ENCODE measurements at places on chromosomes 7 and 10.

DNA sequence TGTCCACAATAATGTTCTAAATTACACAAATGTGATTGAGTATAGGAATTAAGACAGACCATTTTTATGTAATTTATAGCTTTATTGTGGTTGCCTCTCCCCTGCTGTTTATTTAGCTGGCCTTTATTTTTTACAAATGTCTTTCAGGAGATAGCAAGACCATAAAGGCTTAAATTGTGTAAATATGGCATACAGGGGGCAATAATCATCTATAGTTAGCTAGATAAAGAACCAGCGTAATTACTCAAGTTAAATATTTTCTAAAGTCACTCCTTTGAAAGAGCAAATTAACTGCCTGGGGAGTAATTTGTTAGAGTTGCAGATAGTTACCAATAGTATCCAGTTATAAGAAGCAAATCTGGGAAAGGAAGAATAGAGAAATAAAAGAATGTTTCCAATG is at the start of gene MALRD1:
MALRD1 (plus strand) TSS at position 313 of the 400 bp plus-strand sequence. CDS start 138 bp downstream, outside the sequence.
- DNase-seq: no peak

DNA sequence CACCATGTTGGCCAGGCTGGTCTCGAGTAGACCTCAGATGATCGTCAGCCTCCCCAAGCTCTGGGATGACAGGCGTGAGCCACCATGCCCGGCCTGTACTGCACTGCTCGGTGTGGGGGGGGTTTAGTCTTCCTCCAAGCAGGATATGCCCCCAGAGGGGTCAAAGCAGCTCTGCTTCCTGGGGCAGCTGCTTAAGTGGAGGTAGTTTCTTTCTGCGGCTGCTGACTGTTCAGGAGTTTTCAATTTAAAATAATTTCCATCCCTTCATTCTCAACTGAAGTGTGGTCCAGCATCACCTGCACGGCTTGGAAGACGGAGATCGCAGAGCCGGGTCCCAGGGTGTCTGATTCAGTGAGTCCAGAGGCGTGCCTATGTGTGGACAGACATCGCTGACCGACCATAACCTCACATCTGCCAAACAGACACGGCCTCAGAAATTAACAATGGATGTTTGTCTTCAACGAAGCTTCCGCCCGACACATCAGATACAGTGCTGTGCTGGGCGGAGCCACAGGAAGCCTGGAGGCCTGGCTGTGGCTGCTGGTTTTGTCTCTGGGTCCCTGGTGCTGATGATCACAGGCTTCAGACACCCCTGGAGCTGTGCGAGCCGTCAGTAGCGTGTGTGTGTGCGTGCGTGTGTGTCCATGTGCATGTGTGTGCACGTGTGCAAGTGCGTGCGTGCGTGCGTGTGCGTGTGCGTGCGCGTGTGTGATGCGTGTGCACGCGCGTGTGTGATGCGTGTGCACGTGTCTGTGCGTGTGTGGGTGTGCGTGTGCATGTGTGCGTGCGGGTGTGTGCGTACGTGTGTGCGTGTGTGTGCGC is 226.5 kb upstream of the PITRM1 start:
- no peak for DNase-seq

- DNase-seq: peak; percentile 92
Observed at GRCh38 chr10:97072851-97073665, 112.7 kb downstream of the SLIT1 start.

- DNase-seq: no peak
Observed at GRCh38 chr10:93058139-93058538, 2.5 kb upstream of the CYP26C1 start.

- no peak for DNase-seq
Observed at GRCh38 chr10:69847883-69848282, 46.2 kb downstream of the COL13A1 start.

DNA sequence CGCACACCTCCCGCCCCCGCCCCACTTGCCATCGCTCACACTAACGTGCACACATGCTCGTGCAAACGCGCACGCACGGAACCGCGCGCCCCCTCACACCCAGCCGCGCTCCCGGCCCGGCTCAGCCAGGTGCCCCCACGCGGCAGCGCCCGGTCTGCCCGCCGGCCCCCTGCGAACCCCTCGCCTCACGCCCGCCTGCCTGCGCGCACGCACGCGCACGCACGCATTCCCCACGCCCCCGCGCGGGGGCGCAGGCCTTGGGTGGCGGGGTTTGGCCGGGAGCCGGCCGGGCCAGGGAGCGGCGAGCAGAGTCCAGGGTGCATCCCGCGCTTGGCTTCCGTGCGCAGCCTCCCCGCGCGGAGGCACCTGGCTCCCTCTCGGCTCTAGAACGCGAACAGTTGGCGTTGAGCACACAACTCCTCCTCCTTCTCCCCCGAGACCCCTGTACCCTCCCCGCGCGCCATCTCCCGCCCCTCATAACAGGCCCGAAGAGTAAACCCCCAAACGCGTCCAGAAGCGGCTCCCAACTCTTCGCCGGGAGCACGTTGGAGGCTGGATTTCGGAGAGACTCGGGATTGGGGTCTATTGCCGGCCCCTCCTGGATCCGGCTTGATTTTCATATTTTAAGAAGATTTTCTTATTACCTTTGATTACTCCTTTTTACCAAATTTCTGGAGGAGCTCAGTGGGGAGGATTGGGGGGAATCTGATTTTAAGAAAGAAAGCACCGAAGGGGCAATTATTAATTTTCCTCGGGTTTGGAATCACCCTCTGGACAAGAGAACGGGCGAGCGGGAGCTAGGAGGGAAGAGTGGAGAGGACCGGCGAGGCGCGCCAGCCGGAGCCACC is 527 bp upstream of the SORCS3 start:
- no peak for DNase-seq

DNA sequence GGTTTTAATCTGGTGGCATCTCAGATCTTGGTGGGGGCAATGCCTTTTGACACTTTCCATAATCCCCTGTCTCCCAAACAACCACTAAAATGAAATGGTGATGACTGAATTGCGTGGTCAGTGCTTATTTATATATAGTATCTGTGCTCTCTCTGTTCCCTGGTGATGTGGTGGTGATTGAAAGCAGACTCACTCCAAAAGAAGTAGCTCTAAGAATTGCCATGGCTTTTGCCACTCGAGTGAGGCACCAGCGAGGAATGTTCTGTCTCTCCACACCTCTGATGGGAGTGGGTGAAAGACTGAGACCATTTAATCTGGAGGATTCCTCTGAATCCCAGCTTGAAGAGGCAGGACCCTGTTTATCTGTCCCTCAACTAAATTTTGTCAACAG is 2.8 kb downstream of the DUSP5 start:
- DNase-seq: no peak

- no peak for DNase-seq
Observed at GRCh38 chr7:119696336-119696735, 576.6 kb upstream of the KCND2 start.

- DNase-seq: no peak
Observed at GRCh38 chr7:111801277-111801676, 239.0 kb upstream of the IMMP2L start.

DNA sequence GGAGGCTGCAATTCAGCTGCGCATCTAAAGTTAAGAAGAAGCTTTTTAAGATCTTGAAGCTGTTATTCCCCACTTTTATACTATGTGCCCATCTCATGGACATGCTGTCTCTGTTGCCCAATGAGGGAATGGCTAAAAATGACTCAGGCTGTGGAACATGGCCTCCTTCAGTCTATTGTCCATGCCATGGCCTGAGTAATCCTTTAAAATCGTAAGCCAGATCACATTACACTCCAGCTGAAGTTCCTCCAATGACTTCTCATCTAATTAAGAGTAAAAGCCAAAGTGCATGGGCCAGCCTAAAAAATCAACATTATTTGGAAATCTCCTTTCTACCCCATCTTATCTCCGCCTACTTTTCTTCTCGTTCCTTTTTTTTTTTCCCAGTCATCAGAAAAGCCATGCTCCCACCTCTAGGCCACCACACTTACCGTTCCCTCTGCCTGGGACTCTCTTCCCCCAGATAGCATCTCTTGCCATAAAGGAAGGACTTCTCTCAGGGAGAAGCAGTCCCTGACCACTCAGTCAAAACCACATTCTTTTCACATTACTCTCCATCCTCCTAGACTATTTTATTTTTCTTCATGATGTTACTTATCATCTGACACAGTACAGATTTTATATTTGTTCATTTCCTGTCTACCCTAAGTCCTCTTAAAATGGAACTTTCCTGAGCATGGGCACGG is 337.4 kb downstream of the PRPF18 start:
- DNase-seq: no peak

DNA sequence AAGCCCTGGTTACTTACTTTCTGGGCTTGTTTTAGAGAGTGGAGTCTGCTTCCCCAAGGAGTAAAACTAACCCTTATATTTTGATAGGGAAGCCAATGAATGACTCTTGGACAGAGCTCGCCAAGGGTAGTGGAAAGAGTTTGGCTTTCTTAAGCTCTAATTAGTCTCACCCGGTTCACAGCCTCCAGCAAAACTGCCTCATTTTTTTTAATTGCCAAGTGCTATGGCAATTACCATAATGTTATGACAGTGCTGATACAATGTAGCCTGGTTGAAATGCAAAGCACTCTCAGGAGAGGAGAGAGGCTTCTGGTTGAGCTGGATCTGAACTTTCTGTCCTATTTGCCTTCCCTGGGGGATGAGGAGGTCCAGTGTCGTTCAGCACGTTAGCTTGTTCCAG is 376.1 kb upstream of the CHRM2 start:
- no peak for DNase-seq

GRCh38 chr10:69089638-69090599 is 2.0 kb downstream of the SRGN start:
- peak; percentile 60 for DNase-seq

DNA sequence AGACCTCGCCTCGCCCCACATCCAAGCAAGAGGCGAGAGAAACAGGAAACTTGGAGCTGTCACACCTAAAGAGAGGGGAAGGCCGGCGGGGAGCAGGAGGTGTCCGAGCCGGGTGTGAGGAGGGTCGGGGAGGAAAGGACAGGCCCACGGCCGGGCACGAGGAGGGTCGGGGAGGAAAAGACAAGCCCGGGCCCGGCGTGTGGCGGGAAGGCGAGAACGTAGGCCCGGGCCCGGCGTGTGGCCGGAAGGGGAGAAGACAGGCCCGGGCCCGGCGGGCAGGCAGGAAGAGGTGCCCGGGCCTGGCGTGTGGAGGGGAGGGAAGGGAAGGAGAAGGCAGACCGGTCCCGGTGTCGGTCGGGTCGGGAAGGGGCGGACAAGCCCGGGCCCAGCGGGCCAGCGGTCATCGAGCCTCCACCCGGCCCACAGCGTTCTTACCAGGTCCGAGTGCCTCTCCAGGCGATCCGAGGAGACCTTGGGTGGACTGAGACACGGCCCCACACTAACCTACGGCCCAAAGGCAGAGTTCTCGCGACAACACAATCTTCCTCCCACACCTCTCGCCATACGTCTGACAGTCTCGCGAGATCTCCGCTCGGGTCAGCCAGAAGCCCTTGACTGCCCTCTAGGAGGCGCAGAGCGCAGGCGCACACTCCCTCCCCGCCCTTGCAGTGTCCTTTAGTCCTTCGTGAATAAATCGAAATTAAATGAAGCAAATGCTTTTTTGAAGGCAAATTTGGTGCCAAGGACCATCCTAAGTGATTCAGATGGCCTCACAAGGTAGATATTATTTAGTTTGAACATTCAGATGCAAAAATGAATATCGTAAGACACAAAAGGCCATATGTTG is at the start of gene NCOA4:
NCOA4 (minus strand) TSS at position 533 of the 847 bp plus-strand sequence. CDS start 13,943 bp downstream, outside the sequence.
- DNase-seq: peak; percentile 99

GRCh38 chr10:111273635-111274034 is 196.8 kb downstream of the ADRA2A start:
- no peak for DNase-seq

GRCh38 chr10:18450298-18450697 is 201.1 kb downstream of the NSUN6 start:
- DNase-seq: no peak

DNA sequence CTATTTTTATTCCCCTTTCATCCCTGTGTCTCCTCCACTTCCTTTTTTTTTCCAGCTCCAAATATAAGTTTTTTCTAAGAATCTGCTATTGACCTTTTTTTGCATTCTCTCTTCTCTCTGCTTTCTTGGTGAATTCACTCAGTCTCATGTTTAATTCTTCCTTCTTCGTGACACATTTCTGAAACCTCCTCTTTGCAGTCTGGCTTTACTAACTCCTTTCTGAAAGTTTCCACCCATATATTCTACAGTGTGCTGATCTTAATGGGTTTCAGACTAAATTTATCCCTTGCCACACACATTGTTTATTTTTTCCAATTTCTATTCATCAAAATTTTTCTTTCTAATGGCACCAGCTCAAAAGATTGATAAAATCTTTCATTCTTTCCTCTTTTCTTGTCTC is 47.8 kb upstream of the CALD1 start:
- no peak for DNase-seq

DNA sequence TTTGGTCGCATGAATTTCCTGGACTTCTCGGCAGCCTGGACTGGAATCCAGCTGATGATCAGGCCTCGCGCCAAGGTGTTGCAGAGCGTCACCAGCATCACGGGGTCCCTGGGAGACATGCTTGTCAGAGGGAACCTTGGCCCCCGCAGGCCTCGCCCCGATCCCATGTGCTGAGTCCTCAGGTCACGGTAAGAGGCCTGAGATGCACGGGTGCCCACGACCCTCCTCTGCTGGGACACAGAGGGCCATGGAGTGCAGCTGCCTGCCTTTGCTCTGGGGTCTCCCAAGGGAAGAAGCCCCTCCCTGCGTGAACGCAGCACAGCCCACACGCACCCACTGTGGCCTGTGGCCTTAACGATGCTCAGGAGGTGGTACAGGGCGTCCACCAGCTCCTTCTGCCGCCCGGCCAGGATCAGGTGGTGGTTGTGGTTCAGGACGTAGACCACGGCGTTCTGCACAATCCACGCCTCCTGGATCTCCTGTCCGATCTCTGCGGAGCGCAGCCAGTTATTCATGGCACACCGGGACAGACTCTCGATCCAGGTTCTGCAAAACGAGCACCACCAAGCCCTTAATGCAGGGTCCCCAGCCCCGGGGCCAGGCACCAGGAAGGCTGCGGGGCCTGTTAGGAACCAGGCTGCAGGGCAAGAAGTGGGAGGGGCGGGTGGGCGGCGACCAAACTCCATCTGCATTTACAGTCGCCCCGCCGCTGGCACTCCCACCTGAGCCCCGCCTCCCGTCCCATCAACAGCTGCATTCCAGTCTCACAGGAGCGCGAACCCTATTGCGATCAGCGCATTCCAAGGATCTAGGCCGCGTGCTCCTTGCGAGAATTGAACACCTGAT is 29.4 kb downstream of the CFAP46 start:
- DNase-seq: no peak

DNA sequence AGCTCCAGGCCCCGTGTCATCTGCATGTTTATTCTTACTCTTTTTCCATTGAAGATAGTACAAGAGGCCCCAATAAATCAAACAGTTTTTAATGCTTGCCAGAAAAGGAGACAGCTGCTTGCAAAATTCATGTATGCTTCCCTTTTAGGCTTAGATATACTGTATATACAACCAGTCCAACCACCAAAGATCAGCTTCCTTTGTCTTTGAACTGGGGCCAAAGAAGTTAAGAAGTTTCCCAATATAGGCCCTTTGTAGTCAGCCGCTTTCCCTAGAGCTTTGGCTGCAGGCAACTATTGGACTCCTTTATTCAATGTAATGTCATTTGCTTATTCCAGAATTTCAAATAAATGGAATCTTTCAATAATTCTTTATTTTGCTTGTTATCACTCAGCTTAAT is 1395.0 kb downstream of the GATA3 start:
- DNase-seq: no peak

DNA sequence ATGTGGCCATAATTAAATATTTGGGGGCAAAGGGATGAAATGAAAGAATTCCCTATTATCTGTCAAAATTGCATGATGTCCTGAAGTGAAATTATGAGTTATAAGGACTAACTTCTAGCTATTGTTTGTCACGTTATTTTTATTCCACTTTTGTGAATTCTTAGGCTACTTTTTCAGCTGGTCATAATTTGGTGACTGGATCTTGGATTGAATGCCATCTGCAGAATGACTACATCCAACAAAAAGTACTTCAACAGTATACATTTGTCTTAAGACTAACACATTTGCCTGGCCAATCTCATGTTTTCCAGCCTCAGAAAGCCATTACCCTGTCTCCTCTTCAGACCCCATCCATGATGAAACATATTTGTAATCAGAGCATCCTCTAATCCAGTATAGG is 48.1 kb upstream of the WNT16 start:
- DNase-seq: no peak
